ENCODE measurements at places on chromosomes 13 and 19. TPM values are rescaled to one million over a fixed set of nuclear protein-coding genes. Genes with fewer than 3 reads are reported as not detected.

APOC4 gene
- total RNA-seq: not detected

LPAR2 gene
- total RNA-seq: 8.0 TPM

ZNF808 gene
- total RNA-seq: 25.3 TPM

ITM2B gene
- total RNA-seq: 72.9 TPM

RYR1 gene
- 1.4 TPM for total RNA-seq

GRWD1 gene
- total RNA-seq: 37.5 TPM

CYP4F8 gene
- total RNA-seq: not detected
